ENCODE measurements at places on chromosomes 16 and 17. TPM values are rescaled to one million over a fixed set of nuclear protein-coding genes. Genes with fewer than 3 reads are reported as not detected.

GRCh38 chr16:81539009-81539758 lies 94.6 kb downstream of the CMIP start:
- no peak overlapping the region for H3K4me3 ChIP-seq
- H3K36me3 ChIP-seq: no peaks in the 10 kb centered on the region
- DNase-seq: peak; percentile 72
- H3K27me3 ChIP-seq: no peaks in the 10 kb centered on the region
- peaks cover 20% of the 10 kb centered on the region for H3K4me1 ChIP-seq
- H3K27ac ChIP-seq: peak overlapping the region; percentile 10

DNA sequence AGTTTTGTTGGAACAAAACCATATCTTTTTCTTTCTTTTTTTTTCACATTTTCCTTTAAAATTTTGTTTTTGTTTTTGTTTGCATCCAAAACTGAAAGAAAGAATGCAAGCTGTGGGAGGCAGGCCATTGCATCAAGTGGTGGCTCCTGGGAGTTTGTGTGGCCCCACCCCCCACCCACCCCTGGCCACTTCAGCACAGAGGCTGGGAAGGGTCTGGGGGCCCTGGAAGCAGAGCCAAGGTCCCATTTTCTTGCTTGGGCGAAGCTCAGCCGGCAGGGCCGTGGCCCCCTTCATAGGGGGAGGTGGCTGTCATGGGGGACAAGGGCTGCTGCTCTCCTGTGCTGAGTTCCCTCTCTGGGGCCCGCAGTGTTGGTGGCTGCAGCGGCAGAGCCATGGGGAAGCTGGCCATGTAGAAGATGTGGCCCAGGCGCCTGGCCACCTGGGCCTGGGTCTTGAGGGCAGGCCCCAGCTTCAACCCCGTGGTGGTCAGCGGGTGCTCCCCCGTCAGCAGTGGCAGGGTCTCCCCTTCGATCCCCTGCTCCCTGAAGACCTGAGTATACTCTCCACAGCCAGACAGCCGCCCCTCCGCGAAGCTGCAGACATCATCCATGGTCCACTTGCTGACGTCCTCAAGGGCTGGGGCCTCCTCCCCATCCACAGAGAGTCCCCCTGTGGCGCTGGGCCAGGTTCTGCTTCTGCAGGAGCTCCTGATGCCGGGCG lies 19.8 kb downstream of the PAFAH1B1 start:
- no peaks in the 10 kb centered on the region for H3K36me3 ChIP-seq
- H3K27ac ChIP-seq: no peak overlapping the region
- DNase-seq: no peak
- peaks cover 4% of the 10 kb centered on the region for H3K4me1 ChIP-seq
- H3K4me3 ChIP-seq: no peak overlapping the region

DNA sequence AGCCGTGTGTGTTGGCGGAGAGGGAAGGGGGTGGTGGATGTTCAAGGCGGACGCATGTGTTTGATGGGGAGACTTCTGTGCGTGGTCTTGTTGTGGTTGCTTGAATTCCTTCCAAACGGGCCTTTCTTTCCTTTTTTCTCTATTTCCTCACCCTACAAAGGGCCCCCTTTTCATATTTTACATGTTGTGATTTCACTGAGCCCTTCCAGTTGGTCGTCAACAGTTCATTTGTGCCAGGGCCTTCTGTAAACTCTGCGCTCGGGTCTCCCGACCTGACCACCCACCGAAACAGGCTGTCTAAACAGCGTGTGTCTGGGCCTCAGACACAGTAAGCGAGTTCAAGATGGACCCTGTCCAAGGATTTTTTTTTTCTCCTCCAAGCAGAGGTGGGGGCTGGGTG lies 228.4 kb downstream of the IRF8 start:
- no peak overlapping the region for H3K4me3 ChIP-seq
- H3K4me1 ChIP-seq: no peaks in the 10 kb centered on the region
- no peaks in the 10 kb centered on the region for H3K36me3 ChIP-seq
- H3K27ac ChIP-seq: no peak overlapping the region
- peaks cover 24% of the 10 kb centered on the region for H3K27me3 ChIP-seq

GRCh38 chr17:11097121-11097520 lies 143.9 kb upstream of the SHISA6 start:
- H3K27me3 ChIP-seq: no peaks in the 10 kb centered on the region
- peaks cover 4% of the 10 kb centered on the region for H3K4me1 ChIP-seq
- no peak overlapping the region for H3K27ac ChIP-seq
- H3K4me3 ChIP-seq: no peak overlapping the region
- DNase-seq: no peak

DNA sequence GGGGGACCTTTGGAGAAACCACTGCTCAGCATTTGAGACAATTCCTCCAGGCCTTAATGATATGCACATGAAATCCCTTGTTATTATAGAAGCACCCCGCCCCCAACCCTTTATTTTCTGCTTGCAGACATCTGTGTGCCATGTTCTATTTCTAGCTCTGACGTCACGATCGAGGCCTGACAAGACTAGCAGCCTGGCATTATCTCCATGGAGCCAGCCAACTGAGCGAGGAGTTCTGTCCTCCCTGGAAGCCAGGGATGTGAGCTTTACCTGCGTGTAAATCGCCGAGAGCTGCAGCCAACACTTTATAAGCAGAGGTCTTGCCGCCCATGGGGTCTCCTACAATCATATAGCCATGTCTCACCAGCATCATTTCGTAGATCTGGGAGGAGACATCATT lies 116.9 kb downstream of the DNAH3 start:
- peak; percentile 28 for DNase-seq
- H3K36me3 ChIP-seq: no peaks in the 10 kb centered on the region
- H3K4me3 ChIP-seq: no peak overlapping the region
- no peaks in the 10 kb centered on the region for H3K27me3 ChIP-seq

GRCh38 chr17:29588562-29589411 lies 661 bp downstream of the GIT1 start:
- DNase-seq: peak; percentile 45
- H3K4me3 ChIP-seq: peak overlapping the region; percentile 67
- H3K4me1 ChIP-seq: peaks cover 78% of the 10 kb centered on the region
- peaks cover 12% of the 10 kb centered on the region for H3K36me3 ChIP-seq

Gene MAP2K4
- total RNA-seq: 34.0 TPM

Gene SLC5A11
- total RNA-seq: 0.04 TPM

Gene SLC16A13
- total RNA-seq: 0.18 TPM

Gene NTN1
- total RNA-seq: 7.7 TPM
